Activated CD4-positive, alpha-beta T cell treated with anti-CD3 and anti-CD28 coated beads, Interleukin-2, amount 10 ng/mL, durations not matched to agents 24 days and 14 days (primary cell): ENCODE measurements at places on chromosomes 4 and X.

- H3K4me1 ChIP-seq: peaks cover 6% of the 10 kb centered on the region
- H3K4me3 ChIP-seq: no peak overlapping the region
- no peak overlapping the region for H3K27ac ChIP-seq
- peaks cover 11% of the 10 kb centered on the region for H3K27me3 ChIP-seq
Observed at GRCh38 chr4:153809307-153809706, 20.4 kb upstream of the SFRP2 start.

GRCh38 chr4:70041652-70042286 is 8.5 kb upstream of the HTN1 start:
- no peaks in the 10 kb centered on the region for H3K4me1 ChIP-seq
- no peaks in the 10 kb centered on the region for H3K36me3 ChIP-seq
- no peak overlapping the region for H3K4me3 ChIP-seq
- no peak for DNase-seq
- no peak overlapping the region for H3K27ac ChIP-seq

GRCh38 chr4:172836661-172837060 is 331.9 kb upstream of the GALNT7 start:
- no peak overlapping the region for H3K4me3 ChIP-seq
- no peaks in the 10 kb centered on the region for H3K27me3 ChIP-seq
- no peak overlapping the region for H3K27ac ChIP-seq
- H3K4me1 ChIP-seq: no peaks in the 10 kb centered on the region
- DNase-seq: no peak

DNA sequence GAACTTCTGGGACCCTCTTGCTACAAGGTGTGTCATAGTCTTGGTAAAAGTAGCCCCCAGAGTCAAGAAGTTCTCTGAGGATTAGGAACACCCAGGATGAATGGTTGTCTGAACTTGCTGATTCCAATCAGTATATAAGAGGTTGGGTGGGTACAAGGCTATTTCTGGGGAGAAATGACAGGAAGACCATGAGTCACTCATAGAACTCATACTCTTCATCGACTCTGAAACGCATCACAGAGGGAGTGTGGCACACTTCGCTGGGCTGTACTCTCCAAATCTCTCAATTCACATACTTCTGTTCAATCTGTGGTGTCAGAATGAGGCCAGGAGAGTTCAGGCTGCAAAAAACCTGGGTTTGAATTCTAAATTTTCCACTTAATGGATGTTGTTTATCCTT is 193.2 kb upstream of the LEF1 start:
- peaks cover 1% of the 10 kb centered on the region for H3K36me3 ChIP-seq
- H3K4me3 ChIP-seq: no peak overlapping the region
- H3K27ac ChIP-seq: no peak overlapping the region

GRCh38 chr4:1207603-1208265 is 35.4 kb upstream of the SPON2 start:
- no peaks in the 10 kb centered on the region for H3K27me3 ChIP-seq
- no peak for DNase-seq
- H3K4me3 ChIP-seq: no peak overlapping the region
- no peak overlapping the region for H3K27ac ChIP-seq
- peaks cover 14% of the 10 kb centered on the region for H3K4me1 ChIP-seq

- H3K4me3 ChIP-seq: no peak overlapping the region
- no peak for DNase-seq
- no peaks in the 10 kb centered on the region for H3K36me3 ChIP-seq
- no peak overlapping the region for H3K27ac ChIP-seq
- no peaks in the 10 kb centered on the region for H3K4me1 ChIP-seq
Observed at GRCh38 chr4:67874986-67875385, 8.8 kb downstream of the TMPRSS11D start.

DNA sequence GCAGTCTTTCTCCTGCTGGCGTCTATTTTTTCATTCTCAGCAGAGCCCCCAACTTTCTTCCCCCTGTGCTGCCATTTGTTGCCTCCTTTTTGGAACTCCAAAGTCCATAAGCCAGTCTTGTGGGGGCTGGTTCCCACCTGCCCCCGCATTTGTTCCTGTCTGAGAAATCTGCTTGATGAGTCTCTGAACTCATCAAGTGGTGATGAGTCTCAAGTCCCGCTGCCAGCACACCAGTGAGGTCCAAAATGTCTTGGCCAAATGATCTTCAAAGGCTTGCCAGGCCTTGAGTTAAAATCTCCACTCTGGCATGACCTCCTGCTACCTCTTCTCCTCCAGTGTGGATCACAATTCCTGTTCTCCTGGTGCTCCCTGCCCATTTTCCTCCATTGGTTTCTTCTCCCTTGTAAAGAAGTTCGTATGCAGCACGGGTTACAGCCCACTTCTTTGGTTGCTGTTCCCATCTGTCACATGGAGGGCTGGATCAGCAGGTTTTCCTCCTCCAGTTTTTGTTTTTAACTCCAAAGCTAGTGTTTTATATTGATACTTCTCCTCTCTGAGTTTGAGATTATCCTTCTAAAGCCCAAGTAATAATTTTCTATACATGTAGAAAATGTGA is 72.7 kb upstream of the LIMCH1 start:
- no peaks in the 10 kb centered on the region for H3K4me1 ChIP-seq
- no peak for DNase-seq

GRCh38 chrX:8284131-8284530 is 113.1 kb upstream of the VCX2 start:
- no peaks in the 10 kb centered on the region for H3K27me3 ChIP-seq
- no peak overlapping the region for H3K4me3 ChIP-seq
- H3K36me3 ChIP-seq: no peaks in the 10 kb centered on the region
- no peak for DNase-seq
- no peaks in the 10 kb centered on the region for H3K4me1 ChIP-seq

- H3K36me3 ChIP-seq: peaks cover 9% of the 10 kb centered on the region
- H3K4me3 ChIP-seq: no peak overlapping the region
- H3K27me3 ChIP-seq: no peaks in the 10 kb centered on the region
- H3K27ac ChIP-seq: no peak overlapping the region
- no peaks in the 10 kb centered on the region for H3K4me1 ChIP-seq
Observed at GRCh38 chr4:185370268-185370949, 25.3 kb downstream of the LRP2BP start.

GRCh38 chr4:165788686-165789463 is 84.2 kb upstream of the TLL1 start:
- no peaks in the 10 kb centered on the region for H3K4me1 ChIP-seq
- DNase-seq: no peak
- no peaks in the 10 kb centered on the region for H3K36me3 ChIP-seq
- no peak overlapping the region for H3K27ac ChIP-seq
- no peaks in the 10 kb centered on the region for H3K27me3 ChIP-seq

GRCh38 chr4:123924536-123924935 is 527.9 kb downstream of the SPRY1 start:
- no peaks in the 10 kb centered on the region for H3K36me3 ChIP-seq
- no peaks in the 10 kb centered on the region for H3K4me1 ChIP-seq
- DNase-seq: no peak
- no peak overlapping the region for H3K4me3 ChIP-seq

GRCh38 chr4:140342620-140343019 is 30.8 kb upstream of the SCOC start:
- no peak overlapping the region for H3K4me3 ChIP-seq
- peaks cover 2% of the 10 kb centered on the region for H3K4me1 ChIP-seq
- no peak overlapping the region for H3K27ac ChIP-seq
- DNase-seq: no peak
